Fibroblast of lung (primary cell): ENCODE measurements at places on chromosomes 5 and 9. TPM values are rescaled to one million over a fixed set of nuclear protein-coding genes. Genes with fewer than 3 reads are reported as not detected.

- H3K4me3 ChIP-seq: no peak overlapping the region
- H3K36me3 ChIP-seq: no peaks in the 10 kb centered on the region
- no peaks in the 10 kb centered on the region for H3K4me1 ChIP-seq
These were observed 121.5 kb downstream of the RMI1 start for GRCh38 chr9:84101964-84102632.

- DNase-seq: no peak
- no peak overlapping the region for H3K27ac ChIP-seq
- H3K4me3 ChIP-seq: no peak overlapping the region
- peaks cover 6% of the 10 kb centered on the region for H3K4me1 ChIP-seq
- no peaks in the 10 kb centered on the region for H3K27me3 ChIP-seq
These were observed 64.4 kb downstream of the SNX18 start for GRCh38 chr5:54581831-54582548.

STOM gene
- 215 and 248 TPM in 2 replicates for total RNA-seq

GRCh38 chr9:72256931-72257330, 107.7 kb downstream of the GDA start:
- no peak for DNase-seq
- no peak overlapping the region for H3K4me3 ChIP-seq
- no peaks in the 10 kb centered on the region for H3K27me3 ChIP-seq
- H3K27ac ChIP-seq: no peak overlapping the region
- H3K36me3 ChIP-seq: no peaks in the 10 kb centered on the region

- no peaks in the 10 kb centered on the region for H3K36me3 ChIP-seq
- no peak overlapping the region for H3K27ac ChIP-seq
- peak; percentile 51 for DNase-seq
- no peak overlapping the region for H3K4me3 ChIP-seq
- H3K27me3 ChIP-seq: peaks cover 8% of the 10 kb centered on the region
These were observed 3.7 kb downstream of the NPR3 start for GRCh38 chr5:32714836-32715235.

PCDHB14 gene
- total RNA-seq: 0.77 and 1.7 TPM in 2 replicates

- H3K36me3 ChIP-seq: no peaks in the 10 kb centered on the region
- H3K27ac ChIP-seq: no peak overlapping the region
- H3K27me3 ChIP-seq: no peaks in the 10 kb centered on the region
- no peaks in the 10 kb centered on the region for H3K4me1 ChIP-seq
These were observed 147.8 kb downstream of the SLC24A2 start for GRCh38 chr9:19641046-19641445.

SAP30L gene
- 25.9 and 26.6 TPM in 2 replicates for total RNA-seq

GRCh38 chr9:124860582-124861341, 995 bp downstream of the RPL35 start:
- H3K27ac ChIP-seq: peak overlapping the region; percentile 93
- H3K4me3 ChIP-seq: peak overlapping the region; percentile 87
- no peaks in the 10 kb centered on the region for H3K27me3 ChIP-seq
- H3K36me3 ChIP-seq: peaks cover 36% of the 10 kb centered on the region
- DNase-seq: no peak
